Activated CD4-positive, alpha-beta T cell treated with anti-CD3 and anti-CD28 coated beads for 36 hours (primary cell): ENCODE measurements at places on chromosomes 16 and 17. TPM values are rescaled to one million over a fixed set of nuclear protein-coding genes. Genes with fewer than 3 reads are reported as not detected.
A peak's percentile ranks its signal among the peaks of the same experiment; 100 is the strongest.

The TP53TG3C gene
- total RNA-seq, result 0.55 TPM

The CPPED1 gene
- 8.0 TPM for total RNA-seq

DNA sequence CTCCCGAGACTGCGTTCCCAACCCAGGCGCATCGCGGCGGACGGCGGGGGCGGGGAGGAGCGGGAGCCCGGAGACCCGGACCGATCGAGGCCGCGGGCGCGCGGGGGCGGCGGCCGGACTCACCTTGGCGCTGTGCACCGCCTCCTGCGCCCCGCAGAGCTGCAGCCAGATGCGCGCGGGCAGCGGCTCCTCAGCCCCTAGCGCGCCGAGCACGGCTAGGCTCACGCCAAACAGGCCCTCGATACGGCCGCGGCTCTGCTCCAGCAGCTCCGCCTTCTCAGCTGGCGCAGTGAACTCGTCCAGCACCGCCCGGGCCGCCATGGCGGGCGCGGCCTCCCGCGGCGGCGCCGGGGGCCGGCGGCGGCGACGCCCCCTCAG, 339 bp downstream of the N4BP1 start:
- no peak for DNase-seq

- no peak for DNase-seq
Observed at GRCh38 chr16:56628486-56629350, 3.1 kb downstream of the MT1E start.

The LAT gene
- 234 TPM for total RNA-seq

- no peak for DNase-seq
Observed at GRCh38 chr16:83942815-83943515, 10.1 kb upstream of the OSGIN1 start.

- peak; percentile 66 for DNase-seq
Observed at GRCh38 chr17:82519971-82520903, 705 bp downstream of the FOXK2 start.

DNA sequence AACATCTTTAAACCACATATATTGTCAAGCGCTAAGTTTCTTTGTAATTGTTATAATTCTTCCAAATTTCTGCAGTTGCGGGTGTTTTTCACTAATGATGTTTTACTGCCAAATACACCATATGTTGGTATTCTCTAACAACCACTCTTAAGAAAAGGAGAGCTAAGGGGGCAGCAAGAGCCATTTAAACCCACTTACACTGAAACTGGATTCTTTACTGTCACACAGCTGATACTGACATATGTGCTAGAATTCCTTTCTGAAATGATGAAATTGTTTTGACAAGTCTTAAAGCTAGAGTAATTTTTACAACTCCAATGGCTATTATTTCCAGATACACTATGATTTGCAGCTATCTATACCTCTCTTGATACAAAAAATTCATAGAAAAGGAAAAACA, 483.1 kb downstream of the CDH11 start:
- no peak for DNase-seq

The SLC6A2 gene
- total RNA-seq, result not detected

DNA sequence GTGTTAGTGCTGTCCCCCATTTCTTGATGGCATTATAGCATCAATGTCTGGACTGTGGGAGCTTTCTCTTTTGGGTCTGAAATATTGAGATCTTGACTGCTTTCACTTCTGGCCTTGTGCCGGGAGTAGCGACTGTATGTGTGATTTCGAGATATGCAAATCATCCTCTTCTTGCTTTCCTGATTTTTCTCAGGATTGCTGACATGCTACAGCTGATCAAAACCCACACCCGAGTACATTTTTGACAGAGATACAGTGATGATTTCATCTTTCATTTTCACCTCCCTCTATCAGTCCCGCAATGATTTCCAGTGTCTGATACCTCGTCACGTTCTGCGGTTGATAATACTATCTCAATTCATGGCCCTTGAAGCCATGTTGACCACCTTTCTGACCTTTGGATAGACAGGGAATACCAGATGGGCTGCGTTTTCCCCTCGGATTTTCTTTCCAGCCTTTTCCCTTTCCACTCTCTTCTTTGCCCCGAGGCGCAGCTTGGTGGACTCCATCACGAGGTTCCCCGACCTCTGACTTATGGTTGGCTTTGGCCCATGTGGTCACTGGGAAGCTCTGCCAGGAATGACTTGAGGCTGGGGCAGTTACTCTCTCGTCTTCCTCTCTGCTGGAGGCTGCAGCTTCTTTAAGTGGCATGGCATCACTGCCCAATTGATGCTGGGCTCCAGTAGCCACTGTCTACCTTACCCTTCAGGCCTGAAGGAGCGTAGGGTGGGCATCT, 184.4 kb downstream of the SNX29 start:
- peak; percentile 27 for DNase-seq

GRCh38 chr17:6028294-6028693, 41.9 kb upstream of the WSCD1 start:
- DNase-seq, result no peak

DNA sequence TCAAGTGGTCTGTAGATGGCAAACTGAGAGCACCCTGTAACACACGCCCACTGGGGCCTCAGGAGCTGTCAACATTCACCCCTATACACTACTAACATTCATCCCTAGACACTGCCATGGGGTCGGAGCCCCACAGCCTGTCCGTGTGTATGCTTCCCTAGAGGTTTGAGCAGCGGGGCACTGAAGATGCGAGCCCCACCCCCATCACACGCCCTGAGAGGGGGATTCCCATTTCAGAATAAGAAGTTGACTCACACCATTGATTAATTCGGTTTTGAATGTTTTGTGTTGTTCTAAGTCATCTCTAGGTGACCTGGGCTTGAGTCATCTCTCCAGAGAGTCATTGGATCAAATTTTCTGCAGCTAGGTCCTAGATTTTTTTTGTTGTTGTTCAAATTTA, 37.3 kb upstream of the MMD start:
- DNase-seq, result peak; percentile 83

- DNase-seq, result no peak
Observed at GRCh38 chr16:87721622-87722585, 43.9 kb downstream of the KLHDC4 start.
